ENCODE measurements at places on chromosomes 4 and X. TPM values are rescaled to one million over a fixed set of nuclear protein-coding genes. Genes with fewer than 3 reads are reported as not detected.

DNA sequence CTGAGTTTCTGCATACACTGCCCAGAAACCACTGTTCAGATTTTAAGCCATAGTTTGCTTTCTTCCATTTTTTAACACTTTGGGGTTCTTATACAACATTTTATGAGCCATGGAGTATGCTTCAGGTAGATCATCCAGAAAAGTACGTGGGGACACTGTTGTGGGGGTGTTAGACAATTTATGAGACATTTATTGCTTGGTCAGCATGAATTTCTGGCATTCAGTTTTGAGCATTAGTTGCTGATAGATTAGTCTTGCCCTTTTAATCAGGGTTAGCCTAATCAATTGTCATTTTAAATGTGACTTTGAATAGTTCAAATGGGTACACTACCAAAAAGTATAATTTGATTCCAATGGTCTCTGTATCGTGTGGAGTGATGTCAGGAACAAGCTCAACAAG, 434.9 kb downstream of the GPM6A start:
- DNase-seq = no peak

DNA sequence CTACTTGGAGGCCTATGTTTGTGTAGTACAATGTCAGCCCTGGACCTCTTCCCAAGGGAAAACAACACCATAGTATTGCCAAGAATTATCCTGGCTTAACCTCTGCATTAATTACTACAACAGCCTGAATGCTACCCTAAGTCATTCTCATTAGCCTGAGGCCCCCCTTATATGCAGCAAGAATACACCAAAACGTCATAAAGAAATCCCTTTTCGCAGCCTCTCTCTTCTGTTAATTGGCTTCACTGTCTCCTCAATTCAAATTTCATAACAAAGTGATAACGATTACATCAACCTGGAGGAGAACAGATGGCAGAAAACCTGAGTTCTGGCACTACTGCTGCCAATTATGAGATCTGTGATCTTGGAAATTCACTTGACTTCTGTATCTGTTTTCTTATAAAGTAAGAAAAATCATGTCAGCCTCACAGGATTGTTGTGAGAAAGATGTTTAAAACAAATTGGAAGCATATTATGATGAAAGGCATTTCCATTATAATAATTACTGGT, 1663.1 kb downstream of the STIM2 start:
- DNase-seq = no peak

GRCh38 chrX:133250184-133251100, 32.3 kb upstream of the TFDP3 start:
- DNase-seq = no peak

DNA sequence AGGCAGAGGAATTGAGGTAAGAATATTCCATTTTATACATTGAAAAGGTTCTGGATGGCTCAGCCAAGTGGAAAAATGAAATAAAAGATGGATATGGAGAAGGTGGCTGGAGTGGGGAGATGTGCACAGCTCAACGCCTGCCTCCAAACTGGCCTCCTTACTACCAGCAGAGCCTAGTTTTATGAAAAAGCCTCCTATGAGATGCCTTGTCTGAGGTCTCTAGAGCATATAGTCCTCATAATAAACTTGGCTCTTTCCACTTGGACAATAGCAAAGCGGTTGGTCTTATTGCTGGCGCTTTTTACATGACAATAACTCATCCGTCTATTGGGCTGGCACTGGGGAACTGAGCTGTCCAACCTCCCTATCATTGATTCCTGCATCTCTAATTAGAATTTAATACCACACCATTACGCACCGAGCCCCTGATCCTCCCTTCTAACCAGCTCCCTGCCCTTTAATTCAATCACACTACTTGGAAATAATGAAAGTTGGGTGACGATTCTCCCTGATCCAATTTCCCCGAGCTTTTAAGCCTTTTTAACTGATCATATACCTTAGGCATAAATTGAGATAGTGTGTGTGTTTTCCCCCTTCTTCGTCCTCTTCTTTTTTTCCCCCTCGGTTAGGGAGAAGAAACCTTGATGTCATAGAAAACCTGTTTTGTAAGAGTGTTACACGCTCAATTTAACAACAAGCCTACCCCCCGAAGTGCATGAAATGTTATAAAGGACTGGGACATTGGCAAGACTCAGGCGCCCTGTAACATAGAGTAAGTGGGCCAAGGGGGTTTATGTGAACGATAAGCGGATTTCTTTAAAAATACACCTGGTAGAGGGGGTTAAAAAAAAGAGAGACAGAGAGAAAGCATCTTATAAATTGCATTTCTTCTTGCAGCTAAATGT, at the start of gene PHOX2B:
Gene PHOX2B (minus strand): TSS at position 155 of the 905 bp plus-strand sequence. CDS start 115 bp downstream, at position 40.
- no peak for DNase-seq

GRCh38 chrX:119738742-119739141, 19.6 kb upstream of the SOWAHD start:
- DNase-seq = no peak

DNA sequence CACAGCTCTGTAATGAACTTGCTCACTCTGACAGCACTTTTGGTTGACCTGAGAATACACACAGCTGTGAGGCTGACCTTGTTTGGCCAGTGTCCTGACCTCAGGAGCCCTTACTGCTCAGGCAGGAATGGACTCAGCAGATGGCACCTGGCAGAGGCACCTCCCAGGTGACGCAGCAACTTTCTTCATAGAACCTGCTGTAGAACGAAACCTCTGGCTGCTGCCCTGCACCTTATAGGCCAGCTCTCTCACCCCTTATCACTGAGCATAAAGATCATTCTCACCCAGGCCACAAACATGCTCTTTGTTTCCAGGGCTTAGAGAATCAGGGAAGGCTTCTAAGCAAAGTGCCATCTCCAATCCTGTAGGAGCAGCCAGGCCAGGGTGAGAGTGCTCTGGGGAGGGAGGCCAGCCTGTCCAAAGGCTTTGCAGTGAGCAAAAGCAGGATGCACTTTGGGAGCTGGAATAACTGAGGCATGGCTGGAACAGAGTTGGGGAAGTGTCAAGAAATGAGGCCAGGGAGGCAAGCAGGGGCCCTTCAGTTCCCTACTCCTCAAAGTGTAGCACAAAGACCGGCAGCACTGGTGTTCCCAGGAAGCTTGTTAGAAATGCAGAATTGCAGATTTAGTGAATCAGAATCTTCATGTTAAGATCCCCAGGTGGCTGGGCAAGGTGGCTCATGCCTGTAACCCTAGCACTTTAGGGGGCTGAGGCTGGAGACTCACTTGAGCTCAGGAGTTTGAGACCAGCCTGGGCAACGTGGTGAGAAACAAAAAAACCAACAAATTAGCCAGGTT, 13.3 kb upstream of the CENPU start:
- no peak for DNase-seq

GRCh38 chr4:44194365-44194764, 254.2 kb downstream of the KCTD8 start:
- no peak for DNase-seq

DNA sequence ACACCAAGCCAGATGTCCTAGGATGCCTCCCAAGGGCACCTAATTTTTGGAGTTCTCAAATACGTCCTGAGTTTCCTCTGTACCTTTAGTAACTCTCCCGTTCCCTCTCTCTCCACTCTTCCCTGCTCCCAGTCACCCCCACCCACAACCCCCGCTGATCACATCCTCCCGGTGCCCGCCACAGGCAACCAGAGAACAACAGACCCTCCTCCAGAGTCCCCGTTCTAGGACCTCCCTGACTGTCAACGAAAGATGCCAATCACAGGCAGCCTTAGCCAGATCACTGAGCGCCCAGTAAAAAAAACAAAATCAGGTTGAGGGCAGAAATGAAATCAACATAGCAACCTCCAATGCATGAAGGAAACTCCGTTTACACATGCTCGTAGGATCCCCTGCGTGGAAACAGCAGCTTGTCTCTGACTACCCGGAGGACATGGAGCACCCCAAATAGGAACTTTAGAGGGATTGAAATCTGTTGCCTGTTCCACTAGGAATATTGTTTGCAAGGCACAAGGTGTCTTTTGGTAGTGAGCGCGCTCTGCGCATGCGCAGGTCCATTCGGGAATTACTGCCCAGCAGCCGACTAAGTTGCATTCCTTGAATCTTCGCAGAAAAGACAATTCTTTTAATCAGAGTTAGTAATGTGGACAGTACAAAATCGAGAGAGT, at the start of gene GABRB1:
Gene GABRB1 (plus strand): TSS at position 557 of the 668 bp plus-strand sequence.
- DNase-seq = peak; percentile 61

- DNase-seq = no peak
These were observed 83.9 kb upstream of the ARHGAP24 start for GRCh38 chr4:85391071-85391470.

GRCh38 chrX:136086521-136086920, 60.8 kb upstream of the FHL1 start:
- DNase-seq = peak; percentile 24

DNA sequence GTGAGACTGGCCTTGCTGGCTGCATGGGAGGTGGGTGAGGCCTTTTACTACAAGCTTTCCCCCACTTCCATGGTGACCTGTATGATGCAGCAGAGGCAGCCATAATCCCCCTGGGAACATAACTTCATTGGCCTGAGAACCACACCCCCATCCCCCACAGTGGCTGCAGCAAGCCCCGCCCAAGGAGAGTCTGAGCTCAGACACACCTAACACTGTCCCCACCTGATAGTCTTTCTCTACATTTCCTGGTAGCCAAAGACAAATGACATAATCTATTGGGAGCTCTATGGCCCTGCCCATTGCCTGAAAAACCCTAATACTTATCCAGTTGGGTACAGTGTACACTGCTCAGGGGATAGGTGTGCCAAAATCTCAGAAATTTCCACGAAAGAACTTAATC, 62.6 kb downstream of the GLUD2 start:
- no peak for DNase-seq

GRCh38 chr4:40856277-40856839, 106.6 kb downstream of the NSUN7 start:
- no peak for DNase-seq

GRCh38 chr4:10734697-10735096, 50.1 kb upstream of the CLNK start:
- no peak for DNase-seq

- DNase-seq = peak; percentile 40
These were observed 25.8 kb downstream of the OTUD6A start for GRCh38 chrX:70087857-70088630.

Gene POLN
- 0.72 TPM for total RNA-seq

Gene SGMS2
- total RNA-seq = 57.5 TPM

Gene SPIN2A
- 0.18 TPM for total RNA-seq
